Renal cortical epithelial cell (primary cell): ENCODE measurements at places on chromosomes 5 and 9.

- DNase-seq: peak; percentile 47
Measured at GRCh38 chr5:63401436-63402046, 560.7 kb downstream of the HTR1A start.

DNA sequence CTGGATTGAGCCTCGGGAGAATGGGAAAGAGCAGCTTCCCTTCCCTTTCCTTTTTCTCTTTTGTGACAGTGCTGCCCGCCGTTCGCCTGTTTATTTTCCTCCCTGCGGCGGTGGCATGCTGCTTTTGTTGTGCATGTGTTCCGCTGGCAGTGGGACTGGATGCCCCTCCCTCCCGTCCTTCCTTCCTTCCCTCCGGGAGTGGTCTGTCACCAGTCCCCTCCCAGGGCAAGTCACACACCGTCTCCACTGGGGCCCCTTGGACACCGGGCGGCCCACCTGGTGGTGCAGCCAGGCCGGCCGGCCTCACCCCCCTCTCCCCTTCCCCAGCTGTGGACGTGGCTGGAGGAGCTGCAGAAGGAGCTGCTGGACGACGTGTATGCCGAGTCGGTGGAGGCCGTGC, 214.7 kb downstream of the TRIO start:
- no peak for DNase-seq

- DNase-seq: no peak
Measured at GRCh38 chr9:98369471-98369870, 114.0 kb upstream of the TBC1D2 start.

DNA sequence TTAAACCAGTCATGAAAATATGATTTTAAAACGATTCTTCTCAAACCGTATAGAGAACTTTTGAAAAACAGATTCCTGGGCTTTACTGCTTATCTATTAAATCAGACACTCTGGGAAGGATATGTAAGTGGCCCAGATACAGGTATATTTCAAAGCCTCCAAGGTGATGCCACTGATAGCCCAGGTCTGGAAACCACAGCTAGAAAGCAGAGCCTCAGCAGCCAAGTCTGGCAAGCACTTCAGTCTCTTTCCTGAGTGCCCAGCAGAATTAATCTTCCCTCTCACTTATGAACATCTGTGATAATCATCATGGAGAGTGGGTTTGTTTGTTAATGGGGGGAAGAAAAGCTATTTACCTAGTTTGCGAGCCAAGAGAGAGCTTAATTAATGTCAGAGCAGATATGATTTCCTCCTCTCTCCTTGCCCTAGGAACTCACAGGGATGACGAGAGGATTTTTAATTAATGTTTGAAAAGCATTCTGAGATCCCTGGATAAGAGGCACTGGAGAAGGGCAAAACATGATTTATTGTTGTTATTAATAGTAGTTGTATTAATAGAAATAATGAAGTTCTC, 368.4 kb downstream of the TLE1 start:
- no peak for DNase-seq

- no peak for DNase-seq
Measured at GRCh38 chr5:73344835-73345234, 103.7 kb downstream of the FOXD1 start.

DNA sequence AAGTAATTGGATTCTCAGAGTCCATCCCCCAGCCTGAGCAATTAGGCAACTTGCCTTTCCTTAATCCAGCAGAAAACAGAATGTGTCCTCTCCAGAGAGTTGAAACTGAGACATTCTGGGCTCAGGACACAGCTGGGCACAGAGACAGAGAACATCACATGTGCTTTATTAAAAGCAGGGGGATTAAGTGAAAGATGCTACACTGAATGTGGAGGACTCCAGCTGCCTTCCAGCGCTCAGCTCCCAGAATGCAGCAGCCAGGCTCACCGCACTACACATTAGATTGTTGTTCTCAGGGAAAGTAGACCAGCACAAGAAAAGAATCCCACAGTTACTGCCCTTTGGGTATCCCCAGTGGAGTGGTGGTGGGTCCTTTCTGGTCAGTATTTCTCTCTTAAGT, 141.6 kb upstream of the IL12B start:
- DNase-seq: no peak

DNA sequence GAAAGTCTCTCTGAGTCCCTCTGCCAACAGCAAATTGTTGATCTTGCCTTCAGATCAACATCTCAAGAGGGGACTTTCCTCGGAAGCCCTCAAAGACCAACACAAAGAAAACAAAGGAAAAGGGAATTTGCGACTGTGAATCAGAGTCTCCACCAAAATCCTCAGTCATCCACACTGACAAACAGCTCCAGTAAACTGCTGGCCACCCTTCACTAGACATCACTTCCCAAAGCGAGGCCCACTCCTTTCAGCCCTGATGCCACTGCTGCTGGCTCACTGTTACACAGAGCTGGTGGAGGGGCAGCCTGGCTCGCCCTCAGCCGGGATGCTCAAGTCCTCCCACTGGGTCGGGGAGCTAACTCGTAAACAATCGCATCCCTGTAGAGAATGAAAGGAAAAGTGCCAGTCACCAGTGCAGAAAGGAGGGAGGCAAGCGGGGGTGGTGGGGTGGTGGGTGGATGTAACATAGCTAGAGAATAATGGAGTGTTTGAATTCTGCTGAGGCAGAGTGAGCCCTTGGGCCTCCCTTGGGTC, 1.3 kb downstream of the FGF1 start:
- no peak for DNase-seq

- DNase-seq: peak; percentile 95
Measured at GRCh38 chr9:130689937-130690700, 3.5 kb upstream of the EXOSC2 start.

DNA sequence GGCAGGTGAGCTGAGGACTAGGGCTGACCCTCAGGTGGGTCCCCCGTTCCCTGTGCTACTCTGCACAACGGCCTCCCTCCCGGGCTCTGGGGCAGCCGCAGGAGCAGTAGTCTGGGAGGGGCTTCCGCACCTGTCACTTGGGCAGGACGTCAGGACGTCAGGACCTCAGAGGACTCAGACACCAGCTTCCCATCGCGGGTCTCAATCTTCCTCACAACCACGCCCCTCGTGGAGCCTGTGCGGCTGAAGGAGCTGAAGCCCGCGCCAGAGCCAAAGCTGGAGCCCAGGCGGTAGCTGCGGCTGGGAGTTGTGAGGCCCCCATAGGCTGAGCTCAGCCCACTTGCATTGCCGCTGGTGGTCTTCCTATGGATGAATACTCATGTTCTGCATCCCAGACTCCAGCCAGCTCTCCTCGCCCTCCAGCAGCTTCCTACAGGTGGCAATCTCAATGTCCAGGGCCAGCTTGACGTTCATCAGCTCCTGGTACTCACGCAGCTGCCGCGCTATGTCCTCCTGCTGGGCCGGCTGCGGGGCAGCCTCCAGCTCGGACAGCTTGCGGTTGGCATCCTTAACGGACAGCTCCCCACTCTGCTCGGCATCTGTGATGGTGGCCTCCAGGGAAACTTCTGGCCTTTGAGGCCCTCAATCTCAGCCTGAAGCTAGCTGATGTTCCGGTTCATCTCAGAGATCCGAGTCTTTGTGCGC, 381.4 kb upstream of the RGMB start:
- no peak for DNase-seq

- no peak for DNase-seq
Measured at GRCh38 chr9:99778836-99779235, 42.8 kb upstream of the NR4A3 start.

- DNase-seq: no peak
Measured at GRCh38 chr9:19690128-19690527, 98.7 kb downstream of the SLC24A2 start.

DNA sequence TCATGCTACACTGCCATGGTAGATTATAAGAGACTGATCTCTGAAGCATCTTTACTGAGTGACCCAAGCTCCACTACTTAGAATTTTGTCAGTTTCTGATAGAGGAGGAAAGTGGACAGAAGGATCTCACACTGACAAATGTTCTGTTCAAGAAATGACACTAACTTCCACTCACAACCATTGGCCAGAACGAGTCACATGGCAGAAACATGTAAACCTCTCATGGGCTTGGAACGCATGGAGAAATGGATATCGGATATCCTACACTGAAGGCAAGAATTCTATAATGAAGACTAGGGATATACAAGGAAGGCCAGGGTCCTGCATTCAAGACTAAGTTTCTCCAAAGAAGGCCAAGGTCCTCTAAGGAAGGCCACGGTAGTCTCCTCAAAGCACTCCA, 31.1 kb downstream of the EGFLAM start:
- no peak for DNase-seq

DNA sequence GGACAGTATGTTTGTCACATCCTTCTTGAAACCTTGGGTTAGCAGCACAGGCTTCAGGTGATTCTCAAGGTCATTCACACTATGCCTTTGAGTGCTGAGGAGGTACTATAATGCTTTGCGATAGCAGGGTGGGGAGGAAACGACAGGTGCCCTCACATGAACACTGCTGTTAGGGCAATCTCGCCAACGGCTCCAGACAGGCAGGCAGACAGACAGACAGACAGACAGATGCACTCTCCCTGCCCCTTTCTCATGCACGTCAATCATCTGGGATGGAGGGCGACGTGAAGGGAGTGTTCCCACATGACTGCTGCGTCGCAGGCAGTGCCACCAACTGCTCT, 82.9 kb downstream of the RAPGEF1 start:
- DNase-seq: no peak

- no peak for DNase-seq
Measured at GRCh38 chr5:60578315-60578714, 121.7 kb downstream of the DEPDC1B start.

- no peak for DNase-seq
Measured at GRCh38 chr9:34524349-34524748, 1.6 kb upstream of the ENHO start.

GRCh38 chr5:154541553-154541952, 63.5 kb upstream of the HAND1 start:
- no peak for DNase-seq

DNA sequence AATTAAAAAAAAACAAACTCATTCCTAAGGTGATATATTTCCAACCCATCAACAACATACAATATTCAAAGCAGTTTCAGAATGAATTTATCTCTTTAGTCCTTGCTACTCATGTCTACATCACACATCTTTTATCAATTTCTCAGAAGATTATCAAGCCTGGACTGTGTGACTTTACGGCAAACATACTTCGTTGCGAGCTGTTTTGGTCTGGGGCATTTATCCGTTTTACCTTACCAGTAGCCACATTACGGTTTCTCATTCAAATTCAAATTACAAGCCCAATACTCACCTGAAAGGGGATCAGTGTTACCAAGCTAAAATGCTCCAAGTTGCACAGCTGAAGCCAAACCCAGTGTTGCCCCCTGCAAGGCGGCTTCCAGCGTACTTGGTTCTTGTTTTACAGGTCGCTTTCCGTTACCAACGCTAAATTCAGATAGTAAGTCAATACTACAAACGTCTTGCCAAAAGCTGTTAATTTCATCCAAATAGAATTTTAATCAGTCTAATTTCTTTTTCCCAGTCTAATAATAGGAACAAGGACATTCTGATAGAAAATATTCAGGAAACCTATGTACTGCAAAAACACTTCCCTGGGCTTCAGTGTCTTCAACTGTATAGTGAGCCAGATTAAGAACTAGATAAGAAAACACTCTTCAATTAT, 1.8 kb downstream of the HNRNPH1 start:
- DNase-seq: no peak
